ENCODE measurements at places on chromosomes 3 and 15.

DNA sequence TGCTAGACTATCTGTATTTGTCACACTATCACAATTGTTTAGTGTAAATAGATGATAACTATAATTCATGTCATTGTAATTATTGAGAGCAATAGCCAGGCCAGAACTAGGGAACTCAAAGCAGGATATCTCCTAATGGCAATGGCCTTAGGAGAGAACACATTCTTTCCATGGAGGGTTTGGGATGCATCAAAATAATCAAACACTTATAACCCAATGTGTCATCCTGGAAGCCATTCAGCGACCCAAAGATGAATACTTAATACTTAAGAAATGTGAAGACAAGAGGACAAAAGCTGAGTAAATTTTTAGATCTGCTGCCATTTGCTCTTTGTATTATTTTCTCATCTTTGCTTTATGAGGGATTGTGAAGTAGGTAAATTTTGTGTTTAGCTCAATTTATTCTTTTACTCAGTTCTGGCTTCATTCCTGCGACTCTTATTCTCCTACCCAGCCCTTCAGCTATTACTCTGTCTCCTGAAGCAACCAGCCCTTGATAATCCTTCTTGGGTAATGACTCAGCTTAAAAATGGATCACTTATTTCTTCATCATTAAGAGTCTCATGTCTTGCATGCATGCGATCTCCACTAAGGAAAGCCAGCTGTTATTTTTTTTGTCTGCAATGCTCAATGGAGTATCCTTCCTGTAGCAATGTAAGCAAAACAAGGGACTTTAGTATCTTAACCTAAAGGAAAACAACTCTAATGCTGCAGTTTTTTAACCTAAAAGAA is 2.0 kb downstream of the OR4F15 start:
- DNase-seq = no peak

- DNase-seq = no peak
Measured at GRCh38 chr3:134696155-134696554, 45.3 kb upstream of the KY start.

- no peak for DNase-seq
Measured at GRCh38 chr15:45868109-45868691, 233.4 kb downstream of the SQOR start.

DNA sequence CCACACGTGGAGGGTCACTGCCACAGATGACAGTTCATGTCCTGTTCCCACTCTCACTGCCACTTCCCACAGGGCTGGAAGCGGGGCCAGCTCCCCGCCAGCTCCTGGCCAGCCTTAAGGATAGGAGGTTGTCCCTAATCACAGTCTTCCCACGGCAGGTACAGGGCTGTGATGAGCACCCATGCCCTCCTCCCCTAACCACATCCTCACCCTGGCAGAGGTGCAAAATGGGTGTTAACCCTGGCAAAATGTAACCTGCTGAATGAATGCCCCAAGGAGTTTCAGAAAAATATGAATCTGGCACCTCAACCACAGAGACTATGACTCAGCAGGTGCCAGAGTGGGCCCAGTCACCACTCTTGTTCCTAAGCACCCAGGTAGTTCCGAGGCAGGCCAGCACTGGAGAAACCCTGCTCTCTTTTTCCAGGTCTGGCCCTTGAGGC is 185.1 kb upstream of the TPM1 start:
- DNase-seq = no peak

GRCh38 chr15:59587085-59587826 is 24.3 kb upstream of the GCNT3 start:
- no peak for DNase-seq

DNA sequence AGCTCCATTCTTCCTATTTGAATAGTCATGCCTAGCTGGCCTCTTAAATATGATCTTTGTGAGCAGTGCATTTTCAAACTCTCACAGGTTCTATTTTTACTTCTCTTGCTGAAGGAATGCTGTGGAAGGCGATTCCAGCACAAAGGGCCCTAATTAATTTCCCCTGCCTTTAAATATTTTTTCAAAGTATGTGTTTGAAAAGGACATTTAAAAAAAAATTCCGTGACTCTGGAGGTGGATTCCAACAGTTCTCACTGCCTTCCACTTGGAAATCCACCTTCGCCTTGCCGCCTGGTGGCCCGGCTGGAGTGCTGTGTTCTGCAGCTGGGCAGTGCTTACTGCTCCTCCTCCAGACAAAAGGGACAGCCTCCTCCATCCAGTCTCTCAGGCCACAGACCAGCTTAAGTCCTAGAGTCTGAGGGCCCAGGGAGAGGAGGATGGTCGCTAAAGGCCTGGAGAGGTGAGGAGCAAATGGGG is 61.5 kb upstream of the CORO2B start:
- DNase-seq = no peak

DNA sequence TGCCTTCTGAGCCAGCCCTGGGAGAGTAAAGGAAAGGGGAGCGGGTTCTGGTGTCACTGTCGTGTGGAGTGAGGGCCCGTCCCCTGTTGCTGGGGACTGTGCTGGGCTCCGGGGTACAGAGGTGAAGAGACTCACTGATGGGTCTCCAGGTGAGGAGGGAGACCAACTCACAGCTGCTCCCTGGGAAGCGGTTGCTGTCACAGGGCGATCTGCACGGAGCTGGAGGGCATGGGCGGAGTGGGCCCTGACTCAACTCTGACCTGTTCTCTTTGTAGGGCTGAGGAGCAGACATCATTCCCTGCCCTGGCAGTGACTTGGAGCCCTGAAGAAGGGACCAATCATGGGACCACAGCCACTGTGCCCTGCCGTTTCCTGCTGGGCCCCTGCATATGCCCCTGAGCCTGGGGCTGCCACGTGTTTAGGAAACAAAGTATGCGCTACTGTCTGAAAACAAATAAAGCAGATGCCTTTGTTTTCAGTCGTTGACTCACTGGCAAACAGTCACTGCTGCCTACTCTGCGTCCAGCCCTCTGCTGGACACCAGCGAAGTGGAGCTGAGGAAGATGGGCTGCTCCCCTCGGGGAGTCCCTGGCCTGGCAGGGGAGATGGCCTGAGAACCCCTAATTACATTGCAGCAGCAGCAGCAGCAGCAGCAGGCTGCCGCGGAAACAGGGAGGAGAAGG is 22.9 kb upstream of the PLXNA1 start:
- no peak for DNase-seq

DNA sequence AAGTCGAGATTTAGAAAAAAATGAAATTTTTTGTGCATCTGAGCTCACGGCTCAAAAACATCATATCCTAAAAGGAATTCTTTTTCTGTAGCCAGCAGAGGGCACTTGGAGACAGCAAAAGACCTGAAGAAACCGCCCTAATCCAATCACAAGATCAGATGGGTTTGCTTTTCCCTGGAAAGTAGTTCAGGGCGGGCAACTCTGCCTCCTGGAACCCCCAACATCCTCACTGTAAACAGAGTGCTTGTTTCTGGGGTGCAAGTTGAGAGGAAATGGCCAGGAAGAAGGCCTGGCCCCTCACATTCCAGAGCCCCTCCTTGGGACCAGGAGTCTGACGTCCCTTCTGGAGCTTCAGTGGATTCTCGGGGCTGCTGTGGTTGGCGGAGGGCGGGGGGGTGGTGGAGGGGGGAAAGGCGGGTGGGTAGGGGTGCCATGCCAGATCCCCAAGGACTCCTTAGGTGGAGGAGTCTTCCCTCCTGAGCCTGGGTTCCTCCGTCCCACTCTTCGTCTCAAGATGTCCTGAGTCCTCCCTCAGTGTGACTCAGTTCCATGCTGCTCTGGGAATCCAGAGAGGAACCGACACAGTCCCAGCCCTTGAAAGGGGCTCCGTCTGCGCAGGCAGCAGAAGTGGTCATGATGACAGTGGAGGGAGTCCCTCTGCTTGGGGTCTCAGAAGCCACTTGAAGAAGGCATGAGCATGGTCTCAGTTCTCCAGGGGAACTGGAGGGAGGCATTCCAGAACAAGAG is 35.9 kb downstream of the CCK start:
- DNase-seq = no peak

- DNase-seq = peak; percentile 64
Measured at GRCh38 chr3:10198761-10199649, 34.3 kb downstream of the IRAK2 start.

DNA sequence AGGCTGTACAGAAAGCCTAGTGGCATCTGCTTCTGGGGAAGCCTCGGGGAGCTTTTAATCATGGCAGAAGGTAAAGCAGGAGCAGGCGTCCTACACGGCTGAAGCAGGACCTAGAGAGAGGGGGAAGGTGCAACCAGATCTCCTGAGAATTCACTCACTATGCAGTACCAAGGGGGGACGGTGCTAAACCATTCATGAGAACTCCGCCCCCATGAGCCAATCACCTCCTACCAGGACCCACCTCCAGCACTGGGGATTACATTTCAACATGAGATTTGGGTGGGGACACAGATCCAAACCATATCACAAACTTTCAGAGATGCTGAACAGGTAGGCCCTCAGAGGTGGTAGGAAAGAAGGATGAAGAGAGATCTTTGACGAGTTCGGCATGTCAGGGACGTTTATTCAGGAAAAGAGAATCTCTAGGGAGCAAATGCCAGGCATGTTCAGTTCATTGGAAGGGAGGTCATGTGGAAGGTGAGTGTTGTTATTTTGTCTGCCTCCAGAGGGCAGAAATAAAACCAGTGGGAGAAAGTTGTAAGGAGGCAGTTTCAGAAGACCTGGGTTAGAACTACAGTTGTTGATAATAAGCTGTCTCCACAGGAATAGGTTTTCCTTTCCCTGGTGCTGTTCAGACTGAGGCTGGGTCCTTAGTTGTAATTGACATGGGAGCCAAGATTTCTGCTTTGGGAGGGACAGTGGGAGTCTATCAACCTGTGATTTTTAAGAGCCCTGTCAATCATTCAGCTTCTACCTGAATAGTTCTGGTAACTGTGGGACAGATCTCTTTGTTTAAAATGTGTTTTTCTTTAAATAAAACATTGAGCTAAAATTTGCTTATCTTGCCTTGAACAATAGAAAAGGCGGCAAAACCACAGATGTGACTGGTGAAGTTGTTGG is 4.3 kb upstream of the FNDC3B start:
- no peak for DNase-seq

DNA sequence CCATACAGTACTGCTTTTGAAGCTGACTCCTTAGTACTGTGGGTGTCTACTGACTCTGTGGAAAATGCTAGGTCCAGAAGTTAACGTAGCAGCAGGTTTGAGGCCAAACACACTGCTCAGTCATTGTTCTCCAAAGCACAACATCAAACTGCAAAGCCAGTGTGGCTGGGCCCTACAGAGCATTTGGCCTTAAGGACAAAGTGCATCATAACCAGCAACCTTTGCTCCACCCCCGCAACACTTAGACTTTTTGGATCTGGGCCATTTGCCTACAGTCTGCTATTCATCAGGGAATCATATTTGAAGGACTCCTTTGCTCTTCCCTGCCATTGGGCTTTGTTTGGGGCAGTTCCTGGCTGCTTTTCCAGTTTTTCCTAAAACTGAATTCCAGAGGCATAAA is 43.1 kb upstream of the ARL6 start:
- no peak for DNase-seq

GRCh38 chr15:41483519-41483918 is 10.2 kb upstream of the ITPKA start:
- DNase-seq = no peak

DNA sequence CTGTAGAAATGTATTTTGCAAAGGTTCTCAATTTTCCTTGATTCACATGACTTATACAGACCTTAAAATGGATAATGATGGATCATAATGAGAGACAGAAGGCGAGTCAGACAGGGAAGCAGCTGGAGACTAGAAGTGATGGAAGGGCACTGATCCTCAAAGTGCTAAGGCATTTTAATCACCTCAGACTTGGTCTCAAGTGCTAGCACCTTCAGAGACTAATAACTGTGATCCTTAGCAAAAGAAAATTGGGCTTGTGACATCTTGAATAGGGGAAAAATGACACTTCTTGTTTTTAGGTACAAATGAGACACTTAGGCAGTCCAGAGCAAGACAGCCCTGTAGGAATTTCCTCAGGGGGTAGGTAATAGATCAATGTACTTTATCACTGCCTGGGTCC is 1011.7 kb downstream of the SQOR start:
- no peak for DNase-seq

- DNase-seq = no peak
Measured at GRCh38 chr3:128052595-128053351, 536 bp downstream of the SEC61A1 start.

Measured in activated CD4-positive, alpha-beta T cell treated with anti-CD3 and anti-CD28 coated beads, Interleukin-2, amount 50 U/mL, for 24 hours (primary cell).